PC-9 (cell line): ENCODE measurements at places on chromosomes 11 and 22.

DNA sequence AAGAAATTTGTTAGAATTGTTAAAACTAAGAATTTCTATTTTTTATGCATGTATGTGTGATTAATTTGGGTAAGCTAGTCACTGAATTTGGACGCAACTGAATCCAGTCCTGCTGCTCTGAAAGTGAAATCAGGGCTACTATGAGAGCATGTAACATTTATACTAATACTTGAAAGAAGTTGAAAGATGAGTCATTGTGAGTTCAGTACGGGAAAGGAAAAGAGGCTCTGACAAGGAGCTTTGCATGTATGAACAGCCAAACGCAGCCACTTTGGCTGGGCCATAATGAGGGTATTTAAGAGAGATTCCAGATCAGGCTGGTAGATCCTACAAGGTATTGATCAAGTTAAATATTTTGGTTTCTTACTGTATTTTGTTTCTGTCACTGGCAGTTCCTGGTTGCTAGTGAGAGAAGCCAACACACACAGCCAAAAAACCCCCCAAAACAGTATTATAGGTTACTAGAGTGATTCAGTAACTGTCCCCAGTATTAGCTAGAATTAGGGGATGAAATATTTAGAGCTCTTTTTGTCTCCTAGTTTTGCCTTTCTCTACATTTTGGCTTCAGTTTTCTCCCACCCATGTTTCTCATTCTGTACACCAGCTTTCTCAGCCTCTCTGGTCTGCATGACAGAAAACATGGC is 14.1 kb downstream of the AASDHPPT start:
- DNase-seq, result no peak

- no peak for DNase-seq
Measured at GRCh38 chr22:38829485-38829884, 14.3 kb downstream of the NPTXR start.

- peak; percentile 47 for DNase-seq
Measured at GRCh38 chr11:93054881-93055280, 85.4 kb downstream of the MTNR1B start.

GRCh38 chr11:67464411-67465188 is 4.5 kb downstream of the TMEM134 start:
- DNase-seq, result peak; percentile 95

GRCh38 chr22:45261407-45262088 is 20.9 kb upstream of the KIAA0930 start:
- DNase-seq, result no peak

DNA sequence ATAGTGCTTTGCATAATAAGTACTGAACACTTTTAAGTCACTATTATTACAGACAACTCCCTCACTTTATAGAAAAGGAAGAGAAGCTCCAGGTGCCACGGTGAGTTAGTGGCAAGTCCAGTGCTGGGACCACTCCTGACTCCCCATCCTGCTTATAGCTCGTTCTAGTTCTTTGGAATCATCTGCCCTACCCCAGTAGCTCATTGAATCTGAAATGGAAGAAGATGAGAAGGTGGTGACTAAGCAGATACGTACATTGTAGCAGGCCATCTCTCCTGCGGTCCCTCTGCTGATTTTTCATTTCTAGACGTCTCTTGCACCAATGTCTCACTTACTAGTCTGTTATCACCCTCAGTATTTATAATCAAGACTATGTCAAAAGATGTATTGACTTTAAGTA is 21.6 kb downstream of the MMP20 start:
- DNase-seq, result no peak

DNA sequence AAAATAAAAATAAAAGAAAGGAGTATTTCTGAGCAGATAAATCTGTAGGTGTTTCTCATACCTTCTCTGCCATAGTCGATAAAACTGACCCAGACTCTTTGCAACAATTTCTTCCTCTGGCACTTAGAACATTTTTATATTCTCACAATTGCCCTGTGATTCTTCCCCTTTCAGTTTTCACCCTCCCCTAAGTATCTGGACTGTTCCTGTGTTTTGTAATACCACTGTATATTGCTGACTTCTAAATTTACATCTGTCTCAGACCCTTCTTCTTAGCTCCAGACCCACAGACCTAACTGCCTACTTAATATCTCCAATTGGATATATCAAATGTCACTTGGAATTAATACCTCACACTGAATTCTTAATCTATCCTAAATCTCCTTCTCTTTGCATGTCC is 133.4 kb upstream of the DDI1 start:
- DNase-seq, result no peak

GRCh38 chr22:41687901-41688364 is 734 bp downstream of the SNU13 start:
- no peak for DNase-seq

DNA sequence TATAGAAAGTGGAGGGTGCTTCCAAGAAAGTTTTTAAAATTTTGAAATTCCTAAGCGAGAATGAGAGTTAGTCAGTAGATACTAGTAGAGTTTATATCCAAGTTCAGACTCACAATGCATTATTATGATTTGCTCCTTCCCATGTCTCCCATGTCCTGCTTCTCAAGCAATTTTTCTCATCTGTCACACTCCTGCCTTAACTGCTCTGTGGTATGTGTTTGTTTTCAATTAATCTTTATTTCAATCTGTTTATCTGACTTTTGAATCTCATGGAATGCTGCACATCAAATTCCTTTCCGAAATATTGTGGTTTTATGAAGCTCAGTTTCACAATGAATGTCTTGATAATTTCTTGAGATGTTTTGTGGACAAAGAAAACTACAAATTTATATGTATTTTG is 18.1 kb downstream of the THY1 start:
- no peak for DNase-seq

GRCh38 chr11:20020198-20020597 is 140.1 kb downstream of the DBX1 start:
- no peak for DNase-seq

DNA sequence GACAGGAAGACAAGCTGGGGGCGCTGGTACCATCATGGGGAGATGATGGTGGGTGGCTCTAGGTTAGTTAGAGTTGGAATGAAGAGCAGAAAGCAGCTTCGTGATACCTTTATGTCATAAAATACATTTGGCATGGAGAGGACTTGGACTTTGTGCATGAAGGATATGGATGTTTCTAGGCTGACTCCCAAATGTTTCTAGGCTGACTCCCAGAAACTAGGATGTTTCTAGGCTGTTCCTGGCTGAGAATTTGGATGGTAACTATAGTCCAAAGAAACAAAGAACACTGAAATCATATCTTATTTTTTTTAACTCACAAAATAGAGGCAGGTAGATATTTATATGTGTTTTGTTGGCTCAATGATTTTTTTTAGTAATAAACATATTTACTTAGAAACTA is 89.4 kb upstream of the VPREB1 start:
- DNase-seq, result no peak

GRCh38 chr11:130031945-130032344 is 29.3 kb upstream of the PRDM10 start:
- no peak for DNase-seq

DNA sequence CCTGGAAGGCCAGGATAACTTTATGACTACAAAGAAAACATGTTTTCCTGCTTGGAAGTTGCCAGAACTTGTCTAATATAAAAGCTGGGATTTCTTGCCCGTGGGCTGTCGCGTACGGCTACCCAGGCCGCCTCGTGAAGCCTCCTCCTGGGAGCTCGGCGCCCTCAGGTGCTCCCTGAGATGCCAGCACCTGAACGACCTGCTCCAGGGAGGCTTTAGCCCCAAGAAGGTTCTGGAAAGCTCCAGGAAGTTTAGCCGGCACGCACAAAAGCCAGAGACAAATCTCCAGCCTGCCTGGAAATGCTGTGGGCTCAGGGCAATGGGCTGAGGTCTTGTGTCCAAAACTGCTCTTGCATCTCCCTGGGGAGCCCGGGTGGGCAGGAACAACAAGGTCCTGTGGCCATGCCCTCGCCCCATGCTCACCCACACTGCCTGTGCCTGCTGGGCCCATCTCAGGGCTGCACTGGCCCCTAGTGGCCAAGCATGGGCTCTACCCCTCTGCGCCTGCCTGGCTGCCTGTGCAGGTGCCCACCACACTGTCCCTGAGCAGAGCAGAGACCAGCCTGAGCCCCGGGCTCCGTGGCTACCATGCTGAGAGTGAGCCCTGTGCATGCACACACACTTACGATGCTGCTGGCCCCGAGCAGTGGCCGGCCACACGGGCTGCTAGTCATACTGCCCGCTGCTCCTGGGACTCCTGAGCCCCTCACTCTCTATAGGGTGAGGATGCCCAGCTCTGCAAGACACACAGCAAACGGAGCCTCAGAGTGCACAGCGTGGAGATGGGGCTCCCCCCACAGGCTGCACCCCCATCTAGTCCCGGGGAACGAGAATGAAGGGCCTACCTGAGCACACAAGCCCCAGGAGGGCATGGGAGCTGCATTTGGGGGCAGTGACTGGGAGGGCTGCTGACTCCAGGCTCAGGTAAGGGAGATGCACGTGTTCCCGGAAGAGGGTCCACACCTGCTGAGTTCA is 4.9 kb upstream of the CELSR1 start:
- peak; percentile 80 for DNase-seq

GRCh38 chr22:45454275-45454674 is 40.8 kb downstream of the RIBC2 start:
- DNase-seq, result no peak

- DNase-seq, result no peak
Measured at GRCh38 chr11:43746670-43747069, 66.1 kb downstream of the HSD17B12 start.

GRCh38 chr22:44671742-44672141 is 30.3 kb upstream of the PRR5 start:
- DNase-seq, result no peak

GRCh38 chr11:72851726-72852125 is 37.5 kb downstream of the ATG16L2 start:
- no peak for DNase-seq

DNA sequence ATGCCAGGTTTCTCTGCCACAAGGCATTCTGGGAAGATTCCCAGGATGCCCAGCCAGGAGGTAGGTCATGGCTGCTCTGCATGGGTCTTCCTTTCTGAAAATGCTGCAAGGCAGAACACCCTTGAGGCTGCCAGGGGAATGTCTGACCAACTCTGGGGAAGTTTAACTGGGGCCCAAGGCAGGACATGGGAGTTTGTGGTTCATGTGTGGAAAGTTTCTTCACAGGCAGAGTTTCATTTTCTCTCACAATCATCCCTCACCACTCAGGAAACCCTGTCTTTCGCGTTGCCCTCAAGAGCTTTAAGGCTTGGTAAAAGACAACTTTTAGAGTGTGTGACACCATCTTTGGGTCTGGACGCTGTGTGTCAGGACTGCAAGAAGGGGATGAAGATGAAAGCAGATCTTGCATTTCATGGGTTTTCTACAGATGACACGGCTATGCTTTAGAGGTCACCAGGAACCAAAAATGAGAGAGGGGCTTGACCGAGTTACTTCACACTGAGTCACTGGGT is 133.5 kb downstream of the CD44 start:
- no peak for DNase-seq

DNA sequence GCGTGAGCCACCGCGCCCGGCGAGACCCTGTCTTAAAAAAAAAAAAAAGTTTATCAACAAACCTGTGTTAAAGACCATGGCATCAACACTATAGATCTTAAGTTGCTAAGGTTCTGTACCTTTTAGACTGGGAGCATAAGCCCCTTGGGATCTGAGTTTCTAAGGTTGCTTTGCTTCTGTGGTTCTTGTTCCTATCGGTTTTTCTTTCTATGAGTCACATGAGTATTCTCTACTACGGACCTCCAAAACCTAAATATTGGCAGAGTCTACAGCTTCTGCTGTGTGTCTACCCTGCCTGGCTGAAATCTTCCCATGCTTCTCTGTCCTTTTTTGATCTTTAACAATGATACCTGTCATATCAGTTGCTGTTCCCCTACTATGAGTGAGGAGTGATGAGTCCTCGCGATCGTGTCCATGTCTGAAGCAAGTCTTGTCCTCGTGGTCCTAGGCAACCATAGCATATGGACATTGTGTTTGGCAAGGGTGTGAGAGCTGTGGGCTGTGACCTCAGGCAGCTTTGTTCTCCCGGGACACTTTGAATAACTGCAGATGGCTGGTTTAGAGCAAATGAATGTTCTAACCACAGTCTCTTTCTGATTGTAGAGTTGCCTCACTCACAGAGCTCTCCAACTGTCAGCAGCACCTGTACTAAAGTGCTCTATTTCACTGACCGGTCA is 9.0 kb upstream of the DLAT start:
- DNase-seq, result no peak

DNA sequence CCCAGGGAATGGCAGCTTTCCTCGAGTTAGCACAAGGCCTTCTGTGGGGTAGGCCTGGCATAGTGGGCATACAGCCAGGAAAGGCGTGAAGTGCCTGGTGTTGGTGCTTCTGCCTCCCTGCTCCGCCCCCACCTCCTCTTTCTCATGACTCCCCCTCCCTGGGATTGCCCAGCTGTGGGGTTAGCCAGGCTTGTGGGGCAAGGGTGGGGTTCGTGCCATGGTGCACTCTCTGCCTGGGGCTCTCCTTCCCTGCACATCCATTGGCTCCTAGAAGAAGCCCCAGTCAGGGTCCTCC is 236.8 kb upstream of the NCAM1 start:
- no peak for DNase-seq

DNA sequence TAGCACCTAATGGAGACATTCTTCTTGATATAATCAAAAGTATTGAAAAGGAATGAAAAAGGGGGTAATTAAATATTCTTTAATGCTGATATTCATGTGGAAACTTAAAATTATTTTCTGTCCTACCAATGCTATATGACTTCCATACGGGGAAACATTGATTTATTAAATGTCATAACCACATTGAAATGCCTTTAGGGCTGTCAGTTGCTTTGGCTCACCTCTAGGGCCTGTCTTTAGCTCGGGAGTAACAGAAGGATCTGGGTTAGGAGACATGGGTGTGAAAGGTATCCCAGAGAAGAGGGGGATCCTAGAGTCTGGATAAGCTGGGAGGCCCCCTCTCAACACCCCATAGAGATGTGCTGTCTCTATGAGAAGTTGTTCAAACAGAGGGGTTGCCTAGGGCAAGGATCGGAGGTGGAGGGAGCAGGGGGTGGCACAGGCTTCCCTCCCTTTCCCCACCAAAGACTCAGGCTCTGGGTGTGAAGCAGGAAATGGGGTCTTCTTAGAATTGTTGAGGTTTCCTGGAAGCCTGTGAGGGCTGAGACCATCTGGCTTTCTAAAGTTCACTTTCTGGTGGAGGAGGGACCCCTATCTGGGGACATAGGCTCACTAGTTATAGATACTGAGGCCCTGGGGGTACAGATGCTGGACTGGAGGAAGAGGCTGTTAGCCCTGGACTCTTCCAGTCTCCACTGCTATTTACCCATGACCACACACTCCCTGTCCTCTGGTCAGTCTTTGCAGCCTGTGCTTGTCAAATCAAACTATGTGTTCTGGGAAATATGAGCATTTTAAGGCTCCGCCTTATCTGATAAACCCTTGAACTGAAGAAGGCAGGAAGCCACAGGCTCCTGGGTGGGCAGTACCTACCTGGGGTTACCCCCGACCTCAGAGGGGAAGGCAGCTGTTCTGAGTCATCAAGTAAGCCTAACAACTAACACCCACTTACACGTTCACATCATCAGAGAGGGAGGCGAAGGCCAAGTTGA is 55.8 kb upstream of the RRAS2 start:
- DNase-seq, result peak; percentile 69

- no peak for DNase-seq
Measured at GRCh38 chr11:98090861-98091505, 929.8 kb upstream of the CNTN5 start.
